AG20443 (cell line): ENCODE measurements at places on chromosomes 3 and 15.
A peak's percentile ranks its signal among the peaks of the same experiment; 100 is the strongest.

- DNase-seq = peak; percentile 89
These were observed 41.6 kb downstream of the KLHL18 start for GRCh38 chr3:47324278-47324865.

- DNase-seq = no peak
These were observed 270.7 kb upstream of the SLITRK3 start for GRCh38 chr3:165466856-165467255.

- DNase-seq = no peak
These were observed 101.0 kb downstream of the ATG7 start for GRCh38 chr3:11373235-11373634.

- no peak for DNase-seq
These were observed 12.5 kb downstream of the SAMD7 start for GRCh38 chr3:169923831-169924230.

- DNase-seq = peak; percentile 56
These were observed 256.6 kb downstream of the OCA2 start for GRCh38 chr15:27842526-27842925.

- peak; percentile 25 for DNase-seq
These were observed 436.9 kb upstream of the C2CD4B start for GRCh38 chr15:62601777-62602545.

DNA sequence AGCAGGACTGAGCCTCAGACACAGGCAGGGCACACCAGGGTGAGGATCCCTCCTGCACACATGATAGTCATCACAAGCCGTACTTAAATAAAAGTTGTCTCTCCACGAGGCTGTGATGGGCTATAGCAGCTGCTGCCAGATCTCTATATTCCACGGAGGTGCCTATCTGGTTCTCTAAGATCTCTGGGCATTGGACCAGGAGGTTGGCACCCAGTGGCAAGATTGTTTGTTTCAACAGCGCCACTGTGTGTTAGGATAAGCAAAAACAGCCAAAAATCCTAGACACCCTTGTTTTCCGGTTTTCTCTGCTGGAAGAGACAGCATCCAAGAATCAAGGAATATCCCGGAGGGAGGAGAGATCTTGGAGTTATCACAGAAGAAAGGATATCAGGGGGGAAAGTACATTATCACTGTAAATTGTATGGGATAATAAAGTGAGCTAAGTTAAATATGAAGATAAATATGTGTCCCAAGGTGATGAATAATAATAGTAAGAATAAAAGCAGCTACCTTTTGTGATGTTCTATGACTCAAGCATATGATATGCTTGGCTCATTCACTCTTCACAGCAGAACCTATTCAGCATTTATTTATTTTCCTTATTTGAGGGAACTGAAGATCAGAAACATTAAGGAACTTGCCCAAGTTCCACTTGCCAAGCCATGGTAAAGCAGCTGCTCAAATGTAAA lies 90.6 kb upstream of the AKAP13 start:
- peak; percentile 80 for DNase-seq

- DNase-seq = no peak
These were observed 966.9 kb upstream of the NR2F2 start for GRCh38 chr15:95363646-95364045.

GRCh38 chr3:52696830-52697631 lies 8.6 kb downstream of the GLT8D1 start:
- DNase-seq = no peak

- no peak for DNase-seq
These were observed 60.6 kb downstream of the EFCAB12 start for GRCh38 chr3:129367821-129368220.

DNA sequence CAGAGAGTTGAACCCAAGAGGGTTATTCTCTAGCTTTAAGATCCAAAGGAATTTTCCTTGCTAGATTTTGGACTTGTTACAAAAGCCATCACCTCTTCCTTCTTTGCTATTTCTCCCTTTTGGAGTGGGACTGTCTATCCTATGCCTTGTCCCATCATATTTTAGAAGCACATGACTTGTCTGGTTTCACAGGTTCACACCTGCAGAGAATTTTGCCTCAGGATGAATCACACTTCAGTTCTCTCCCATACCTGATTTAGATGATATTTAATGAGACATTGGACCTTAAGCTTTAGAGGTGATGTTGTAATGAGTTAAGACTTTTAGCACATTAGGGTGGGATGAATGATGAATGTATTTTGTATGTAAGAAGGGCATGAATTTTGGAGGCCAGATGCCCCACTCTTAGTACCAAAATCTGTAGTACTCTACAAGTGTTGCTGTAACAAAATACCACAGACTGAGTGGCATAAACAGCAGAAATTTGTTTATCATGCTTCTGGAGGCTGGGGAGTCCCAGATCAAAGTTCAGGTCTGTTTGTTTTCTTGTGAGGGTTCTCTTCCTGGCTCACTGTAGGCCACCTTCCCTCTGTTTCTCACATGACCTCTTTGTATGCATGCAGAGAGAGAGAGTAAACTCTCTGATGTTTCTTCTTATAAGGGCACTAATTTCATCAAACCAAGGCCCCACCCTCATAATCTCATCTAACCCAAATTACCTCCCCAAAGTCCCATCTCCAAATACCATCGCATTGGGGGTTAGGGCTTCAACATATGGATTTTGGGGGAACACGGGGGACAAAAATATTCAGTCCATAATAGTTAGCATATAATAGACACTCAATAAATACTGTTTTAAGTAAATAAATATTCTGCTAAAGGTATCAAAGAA lies 10.0 kb downstream of the LNP1 start:
- no peak for DNase-seq

DNA sequence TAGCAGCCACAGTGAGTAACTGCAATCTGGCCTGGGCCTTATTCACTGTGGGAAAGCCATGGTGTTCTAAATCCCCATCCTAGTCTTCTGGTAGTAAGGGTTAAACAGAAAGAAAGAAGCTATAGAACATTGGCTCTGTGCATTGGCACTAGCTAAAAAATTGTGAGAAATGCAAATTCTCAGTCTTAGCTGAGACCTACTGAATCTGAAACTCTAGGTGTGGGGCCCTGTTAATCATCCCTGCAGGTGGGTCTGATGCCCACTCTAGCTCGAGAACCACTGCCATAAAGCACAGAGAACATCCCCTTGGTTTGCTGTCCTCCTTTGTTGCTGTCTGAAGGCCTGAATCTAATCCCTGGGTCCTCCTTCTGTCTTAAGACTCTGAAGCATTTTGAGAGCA lies 59.3 kb downstream of the MEIS2 start:
- DNase-seq = no peak

GRCh38 chr15:49060710-49061495 lies 14.7 kb upstream of the SECISBP2L start:
- peak; percentile 40 for DNase-seq

DNA sequence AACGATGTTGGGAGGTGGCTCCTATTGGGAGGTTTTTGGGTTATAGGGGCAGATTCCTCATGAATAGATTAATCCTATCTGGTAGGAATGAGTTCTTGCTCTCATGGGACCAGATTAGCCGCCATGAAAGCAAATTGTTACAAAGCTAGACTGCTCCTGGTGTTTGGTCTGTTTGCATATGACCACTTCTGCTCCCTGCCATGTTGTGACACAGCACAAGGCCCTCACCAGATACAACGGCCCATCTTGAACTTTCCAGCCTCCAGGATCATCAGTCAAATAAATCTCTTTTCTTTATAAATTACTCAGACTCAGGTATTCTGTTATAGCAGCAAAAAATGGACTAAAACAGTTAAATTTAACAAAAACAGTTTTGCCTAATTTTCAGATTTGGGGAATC lies 34.4 kb downstream of the TRIM42 start:
- no peak for DNase-seq

DNA sequence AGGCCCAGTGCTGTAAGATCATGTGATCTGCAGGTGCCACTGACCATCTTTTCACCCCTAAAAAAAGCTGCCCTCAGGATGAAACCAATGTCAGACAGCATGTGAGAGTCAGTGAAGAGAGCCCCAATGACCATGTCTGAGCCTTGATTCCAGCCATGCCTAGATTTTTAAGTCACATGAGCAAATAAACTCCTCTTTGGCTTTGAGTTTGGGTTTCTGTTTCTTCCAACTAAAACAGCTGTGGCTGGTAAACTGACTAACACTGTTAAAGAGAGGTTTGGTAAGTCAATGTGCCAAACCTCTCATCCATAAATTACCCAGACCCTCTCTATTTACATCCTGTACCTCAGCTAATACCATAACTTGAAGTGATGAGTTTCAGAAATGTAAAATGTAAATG lies 8.3 kb downstream of the MYO5A start:
- no peak for DNase-seq

GRCh38 chr3:40464339-40465110 lies 7.4 kb downstream of the RPL14 start:
- DNase-seq = no peak

GRCh38 chr3:5456199-5456598 lies 268.7 kb downstream of the EDEM1 start:
- DNase-seq = no peak

DNA sequence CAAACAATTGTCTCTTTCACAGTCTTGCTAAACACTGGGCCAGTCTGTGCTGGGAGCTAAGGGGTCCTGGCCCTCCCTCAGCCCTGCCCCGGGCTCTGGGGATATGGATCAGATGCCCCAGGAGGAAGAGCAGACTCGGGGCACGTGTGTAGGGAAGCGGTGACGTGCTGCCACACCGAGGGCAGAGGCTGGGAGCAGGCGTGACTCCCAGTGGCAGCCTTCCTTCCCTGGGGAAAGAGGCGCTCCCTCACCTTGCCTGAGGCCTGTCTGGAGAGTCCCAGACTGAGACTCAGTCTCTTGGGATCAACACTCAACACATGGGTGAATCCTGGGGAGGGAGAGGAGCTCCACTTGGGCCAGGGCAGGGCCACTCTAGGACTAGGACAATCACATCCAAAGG lies 54.1 kb upstream of the GRIP2 start:
- no peak for DNase-seq

DNA sequence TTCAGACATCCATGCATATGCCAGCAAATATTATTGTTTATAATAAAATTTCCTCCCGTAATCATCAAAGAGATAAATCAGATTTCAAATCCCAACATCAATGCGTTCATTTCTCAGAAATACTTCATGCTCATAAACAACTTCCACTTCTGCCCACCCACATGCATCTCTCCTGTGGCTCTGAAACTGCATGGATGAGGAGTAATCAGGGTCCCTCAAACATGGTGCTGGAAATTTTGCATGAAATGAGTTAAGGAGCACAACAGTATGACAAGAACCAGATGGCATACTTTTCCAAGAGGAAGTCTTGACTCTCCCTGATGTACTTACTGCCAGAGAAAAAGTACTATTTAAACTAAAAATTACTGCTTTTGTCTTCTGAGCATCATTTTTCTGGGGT lies 26.9 kb upstream of the MFSD1 start:
- DNase-seq = no peak

GRCh38 chr3:114879059-114880031 lies 267.7 kb downstream of the ZBTB20 start:
- peak; percentile 22 for DNase-seq

- no peak for DNase-seq
These were observed 73.6 kb downstream of the ADCY5 start for GRCh38 chr3:123375014-123375940.

DNA sequence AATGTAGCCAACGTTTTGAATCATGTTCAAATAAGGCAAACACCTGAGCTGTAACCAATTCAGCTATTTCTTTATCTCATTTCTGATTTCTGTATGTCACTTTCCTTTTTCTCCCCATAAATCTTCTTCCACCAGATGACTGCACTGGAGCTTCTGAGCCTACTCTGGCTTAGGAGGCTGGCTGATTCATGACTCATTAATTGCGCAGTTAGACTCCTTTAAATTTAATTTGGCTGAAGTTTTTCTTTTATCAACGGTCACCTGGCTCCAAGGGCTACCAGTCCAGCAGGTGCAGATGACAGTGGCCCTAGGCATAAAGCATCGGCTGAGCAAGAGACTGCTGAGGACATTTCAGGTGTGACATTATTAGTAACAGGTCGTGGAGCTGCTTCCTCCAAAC lies 39.6 kb upstream of the ITGA11 start:
- DNase-seq = no peak

DNA sequence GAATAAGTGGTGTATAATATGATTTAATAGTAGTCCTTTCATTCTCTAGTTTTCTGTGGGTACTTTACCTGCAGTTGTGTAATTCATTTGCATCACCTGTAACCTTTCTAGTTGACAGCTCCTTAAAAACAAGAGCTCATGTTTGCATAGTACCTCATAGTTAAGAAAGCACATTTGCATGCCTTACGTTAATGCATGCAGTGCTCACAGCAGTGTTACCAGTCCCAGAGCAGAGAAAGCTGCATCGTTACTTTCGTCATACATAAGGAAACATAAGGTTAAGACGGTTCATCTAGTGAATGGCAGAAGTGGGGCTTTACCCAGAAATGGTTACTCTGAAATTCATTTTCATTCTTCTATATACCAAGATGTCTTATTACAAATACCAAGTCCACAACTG lies 111.3 kb downstream of the AKAP13 start:
- DNase-seq = no peak

DNA sequence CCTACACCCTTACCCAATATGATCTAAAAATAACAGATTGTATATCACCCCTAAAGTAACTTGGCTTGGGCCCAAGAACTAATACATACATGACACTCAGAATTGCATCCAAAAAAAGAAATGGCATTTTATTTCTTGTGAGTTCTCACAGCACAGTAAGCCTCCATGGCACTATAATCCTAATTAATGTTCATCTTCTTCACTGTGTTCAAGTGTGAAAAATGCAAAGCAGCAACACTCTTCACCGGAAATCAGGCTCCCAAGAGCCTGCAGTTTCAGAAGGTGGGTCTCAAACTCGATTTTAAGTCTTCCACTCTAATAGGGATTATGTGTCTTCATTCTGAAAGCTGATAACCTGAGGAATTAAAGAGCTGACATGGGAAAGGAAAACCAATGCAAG lies 142.8 kb upstream of the TSC22D2 start:
- no peak for DNase-seq

DNA sequence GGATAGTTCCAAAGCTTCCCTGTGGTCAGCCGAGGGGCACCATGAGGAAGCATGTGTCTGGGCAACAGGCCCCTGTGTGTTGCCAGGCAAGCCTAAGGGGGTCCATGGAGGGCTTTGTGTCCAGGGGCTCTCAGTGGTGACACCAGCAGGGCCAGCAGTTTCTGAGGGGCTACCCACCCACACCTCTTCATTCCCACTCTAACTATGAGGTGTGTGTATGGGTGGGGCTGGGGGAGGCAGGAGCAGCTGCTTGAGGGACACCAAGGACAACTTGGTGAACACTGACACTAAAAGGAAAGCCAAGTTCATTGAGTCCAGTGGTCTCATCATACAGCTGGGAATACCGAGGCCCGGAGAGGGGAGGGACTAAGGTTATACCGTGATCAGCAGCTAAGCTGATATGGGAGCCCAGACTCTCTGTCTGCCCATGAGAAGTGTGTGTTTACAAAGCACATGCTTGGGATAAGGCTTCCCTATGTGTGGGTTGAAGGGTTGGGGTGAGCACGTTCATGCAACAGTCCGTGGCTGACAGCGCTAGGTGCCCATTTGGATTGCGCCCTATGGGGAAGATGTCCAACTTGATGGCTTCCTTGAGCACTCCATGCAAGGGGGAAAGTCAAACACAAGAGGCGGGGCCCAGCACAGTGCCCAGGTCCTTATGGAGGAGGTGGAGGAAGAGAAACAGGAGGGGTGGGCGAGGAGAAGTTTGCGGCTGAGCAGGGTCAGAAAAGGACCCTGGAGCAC lies 34.8 kb upstream of the CHRNB4 start:
- DNase-seq = no peak

- no peak for DNase-seq
These were observed 107.5 kb upstream of the ARHGEF26 start for GRCh38 chr3:154013736-154014135.

- DNase-seq = no peak
These were observed 231.4 kb downstream of the CDIN1 start for GRCh38 chr15:36810656-36811449.

GRCh38 chr15:56933410-56933809 lies 15.0 kb downstream of the TCF12 start:
- no peak for DNase-seq

GRCh38 chr3:68764554-68764953 lies 167.8 kb downstream of the TAFA4 start:
- no peak for DNase-seq
